ENCODE measurements at places on chromosomes 2 and 18. TPM values are rescaled to one million over a fixed set of nuclear protein-coding genes. Genes with fewer than 3 reads are reported as not detected.
A peak's percentile ranks its signal among the peaks of the same experiment; 100 is the strongest.

DNA sequence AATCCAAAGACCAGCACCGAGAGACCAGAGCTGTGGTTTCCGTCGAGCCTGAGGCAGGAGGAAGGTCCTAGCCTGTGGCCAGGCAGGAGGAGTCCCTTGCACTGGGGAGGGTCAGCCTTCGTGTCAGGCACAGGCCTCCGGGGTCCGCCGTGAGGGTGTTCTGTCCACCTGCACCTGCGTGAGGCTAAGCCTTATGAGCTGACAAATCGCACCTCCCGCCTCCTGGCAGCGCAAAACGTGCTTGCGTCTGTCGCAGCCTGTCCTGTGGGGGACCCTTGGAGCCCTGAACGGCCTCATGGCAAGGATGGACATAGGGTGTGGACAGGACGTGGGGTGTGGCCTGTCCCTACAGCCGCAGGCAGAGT is 73.3 kb downstream of the KCNG2 start:
- no peaks in the 10 kb centered on the region for H3K4me1 ChIP-seq
- DNase-seq = peak; percentile 7
- H3K27me3 ChIP-seq = no peaks in the 10 kb centered on the region
- H3K36me3 ChIP-seq = no peaks in the 10 kb centered on the region

CRYGC gene
- not detected for total RNA-seq

GRCh38 chr2:189137519-189137918 is 42.0 kb downstream of the COL5A2 start:
- H3K27me3 ChIP-seq = no peaks in the 10 kb centered on the region
- DNase-seq = no peak
- H3K4me3 ChIP-seq = no peak overlapping the region

DNA sequence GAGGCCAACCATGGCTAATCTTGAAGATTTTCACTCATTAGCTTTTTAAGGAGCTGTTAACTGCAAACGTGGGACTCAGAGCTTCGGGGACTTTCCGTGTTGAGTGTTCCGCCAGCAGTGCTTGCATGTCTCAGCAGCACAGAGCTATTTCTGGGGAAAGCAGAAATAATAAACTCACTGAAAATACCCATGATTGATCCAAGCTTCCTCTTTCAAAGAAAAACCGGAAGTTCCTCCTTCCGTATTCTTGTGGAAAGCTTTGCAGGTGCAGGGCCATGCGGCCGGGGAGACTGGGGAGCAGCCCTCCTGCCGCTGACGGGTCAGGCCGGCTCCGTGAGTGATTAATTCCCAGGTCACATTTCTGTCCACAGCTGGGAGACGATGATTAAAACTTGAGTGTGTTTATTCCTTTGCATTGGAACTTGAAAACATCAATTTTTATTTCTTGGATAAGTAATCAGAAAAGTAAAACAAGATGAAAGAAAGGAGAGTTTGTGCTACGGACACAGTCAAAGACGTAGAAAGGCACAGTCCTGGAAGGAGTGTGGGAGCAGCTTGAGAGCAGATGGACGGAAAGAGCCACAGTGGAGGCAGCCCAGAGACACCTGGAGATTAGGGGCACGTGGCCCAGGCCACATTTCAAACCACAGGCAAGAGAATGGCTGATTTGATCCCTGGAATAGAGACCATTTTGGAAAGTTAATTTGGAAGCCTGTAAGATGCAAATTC is 54.2 kb upstream of the CTDP1 start:
- no peaks in the 10 kb centered on the region for H3K4me1 ChIP-seq
- H3K4me3 ChIP-seq = no peak overlapping the region
- DNase-seq = no peak
- H3K27ac ChIP-seq = no peak overlapping the region
- H3K36me3 ChIP-seq = no peaks in the 10 kb centered on the region

TTC31 gene
- total RNA-seq = 42.3 TPM

- H3K27ac ChIP-seq = no peak overlapping the region
- no peaks in the 10 kb centered on the region for H3K27me3 ChIP-seq
- peaks cover 51% of the 10 kb centered on the region for H3K36me3 ChIP-seq
Observed at GRCh38 chr2:199929262-199929661, 18.2 kb downstream of the C2orf69 start.

R3HDM1 gene
- total RNA-seq = 37.3 TPM

VIT gene
- total RNA-seq = not detected

- no peaks in the 10 kb centered on the region for H3K27me3 ChIP-seq
- H3K27ac ChIP-seq = no peak overlapping the region
- no peak overlapping the region for H3K4me3 ChIP-seq
- DNase-seq = no peak
- H3K4me1 ChIP-seq = no peaks in the 10 kb centered on the region
Observed at GRCh38 chr2:54859416-54859815, 136.0 kb downstream of the EML6 start.

DNA sequence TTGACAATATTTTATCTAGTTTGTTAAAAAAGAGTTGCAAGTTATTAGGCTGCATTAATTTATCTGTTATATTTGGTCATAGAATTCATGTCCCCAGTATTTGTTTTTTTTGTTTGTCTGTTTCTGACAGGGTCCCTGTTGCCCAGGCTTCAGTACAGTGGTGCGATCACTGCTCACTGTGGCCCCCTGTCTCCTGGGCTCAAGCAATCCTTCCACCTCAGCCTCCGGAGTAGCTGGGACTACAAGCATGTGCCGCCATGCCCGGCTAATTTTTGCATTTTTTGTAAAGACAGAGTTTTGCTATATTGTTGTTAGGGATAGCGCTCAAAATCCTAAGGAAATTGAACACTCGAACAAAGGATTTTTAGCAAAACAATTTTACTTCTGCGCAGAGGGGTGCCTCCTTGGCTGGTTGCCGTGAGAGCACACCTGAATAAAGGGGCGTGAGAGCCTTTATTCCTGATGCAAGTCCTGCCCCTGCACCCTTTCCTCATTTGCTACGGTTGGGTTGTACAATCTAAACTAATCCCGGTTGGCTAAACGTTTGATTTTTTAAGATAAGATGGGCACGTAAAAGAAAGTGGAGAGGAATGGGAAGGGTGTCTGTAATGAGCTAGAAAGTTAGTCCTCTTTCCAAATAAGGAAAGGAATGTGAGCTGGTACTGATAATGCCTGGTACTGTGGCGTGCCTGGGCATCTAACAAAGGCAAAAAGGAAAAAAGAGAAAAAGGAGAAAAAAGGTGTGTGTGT is 65.5 kb downstream of the COMMD1 start:
- H3K4me1 ChIP-seq = no peaks in the 10 kb centered on the region
- no peak overlapping the region for H3K4me3 ChIP-seq
- H3K27me3 ChIP-seq = no peaks in the 10 kb centered on the region
- no peak overlapping the region for H3K27ac ChIP-seq
- DNase-seq = no peak
- no peaks in the 10 kb centered on the region for H3K36me3 ChIP-seq

GRCh38 chr18:75554176-75554575 is 126.7 kb upstream of the SMIM21 start:
- H3K4me1 ChIP-seq = no peaks in the 10 kb centered on the region
- no peaks in the 10 kb centered on the region for H3K36me3 ChIP-seq
- H3K27ac ChIP-seq = no peak overlapping the region
- H3K27me3 ChIP-seq = peaks cover 3% of the 10 kb centered on the region

GRCh38 chr18:24315170-24315569 is 82.5 kb downstream of the OSBPL1A start:
- DNase-seq = no peak
- no peak overlapping the region for H3K27ac ChIP-seq
- no peaks in the 10 kb centered on the region for H3K27me3 ChIP-seq
- no peaks in the 10 kb centered on the region for H3K36me3 ChIP-seq
- no peak overlapping the region for H3K4me3 ChIP-seq
- H3K4me1 ChIP-seq = no peaks in the 10 kb centered on the region

DNA sequence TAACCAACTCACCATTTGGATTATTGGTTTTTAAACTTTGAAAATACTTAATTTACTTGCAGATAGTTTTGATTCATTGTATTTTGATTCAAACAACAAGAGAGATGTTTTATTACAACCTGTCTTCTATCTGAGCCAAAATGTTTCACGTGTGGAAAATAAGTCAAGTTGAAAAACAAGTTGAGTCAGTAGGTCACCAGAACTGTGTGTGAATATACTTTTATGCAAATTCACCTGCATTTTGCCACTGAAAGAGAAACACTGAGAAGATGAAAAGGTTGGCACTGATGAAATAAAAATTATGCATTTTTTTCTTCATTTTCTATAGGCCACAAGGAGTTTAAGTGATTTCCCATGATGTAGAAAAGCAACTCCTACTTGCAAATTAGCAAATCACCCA is 68.3 kb downstream of the ICOS start:
- no peak for DNase-seq
- peak overlapping the region; percentile 75 for H3K27ac ChIP-seq

DNA sequence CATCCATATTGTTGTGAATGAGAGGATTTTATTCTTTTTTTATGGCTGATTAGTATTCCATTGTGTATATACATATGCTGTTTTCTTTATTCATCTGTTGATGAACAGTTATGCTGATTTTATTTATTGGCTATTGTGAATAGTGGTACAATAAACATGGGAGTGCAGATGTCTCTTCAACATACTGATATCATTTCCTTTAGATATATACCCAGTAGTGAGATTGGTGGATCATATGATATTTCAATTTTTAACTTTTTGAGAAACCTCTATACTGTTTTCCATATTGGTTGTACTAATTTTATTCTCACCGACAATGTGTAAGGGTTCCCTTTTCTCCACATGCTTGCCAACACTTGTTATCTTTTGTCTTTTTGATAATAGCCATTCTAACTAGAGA is 144.5 kb downstream of the ADCYAP1 start:
- H3K4me3 ChIP-seq = no peak overlapping the region
- no peak for DNase-seq
- no peak overlapping the region for H3K27ac ChIP-seq
- no peaks in the 10 kb centered on the region for H3K27me3 ChIP-seq

DNA sequence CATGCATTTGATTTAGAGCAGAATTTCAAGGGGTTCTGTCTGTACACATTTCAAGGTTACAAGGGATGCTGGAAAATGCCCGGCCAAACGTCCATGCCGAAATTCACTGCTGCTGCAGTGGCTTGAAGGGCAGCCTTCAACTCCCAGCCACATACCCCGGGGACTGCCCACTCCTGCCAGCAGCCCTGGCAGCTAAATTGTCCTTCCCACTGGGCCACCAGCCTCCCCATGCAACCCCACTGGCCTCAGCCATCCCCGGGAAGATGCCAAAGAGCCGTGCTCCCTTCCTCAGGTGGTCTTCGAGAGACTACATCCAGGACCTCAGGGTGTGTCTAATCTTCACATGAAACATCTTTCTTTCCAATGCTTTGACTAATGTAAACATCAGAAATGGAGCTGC is 478.7 kb upstream of the MYT1L start:
- H3K36me3 ChIP-seq = no peaks in the 10 kb centered on the region
- DNase-seq = no peak
- no peaks in the 10 kb centered on the region for H3K4me1 ChIP-seq
- H3K4me3 ChIP-seq = no peak overlapping the region
- no peak overlapping the region for H3K27ac ChIP-seq

- DNase-seq = no peak
- H3K27ac ChIP-seq = no peak overlapping the region
- H3K4me3 ChIP-seq = no peak overlapping the region
- no peaks in the 10 kb centered on the region for H3K36me3 ChIP-seq
Observed at GRCh38 chr18:26460449-26461091, 87.8 kb downstream of the KCTD1 start.

LOXL3 gene
- 0.70 TPM for total RNA-seq

DNA sequence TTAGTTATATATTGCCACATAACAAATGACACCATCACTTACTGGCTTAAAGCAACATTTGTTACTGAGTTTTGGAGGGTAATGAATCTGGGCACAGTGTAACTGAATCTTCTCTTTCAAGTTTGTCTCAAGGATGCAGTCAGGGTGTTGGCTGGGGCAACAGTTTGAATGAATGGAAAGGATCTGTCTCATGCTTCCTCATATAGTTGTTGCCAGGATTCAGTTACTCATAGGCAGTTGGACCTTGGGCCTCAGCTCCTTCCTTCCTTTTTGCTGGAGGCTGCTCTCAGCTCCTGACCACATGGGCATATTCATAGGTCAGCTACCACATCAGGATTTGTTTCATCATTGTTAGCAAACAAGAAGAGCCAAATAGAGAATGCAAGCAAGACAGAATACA is 466.1 kb upstream of the MC4R start:
- H3K36me3 ChIP-seq = no peaks in the 10 kb centered on the region
- no peak for DNase-seq
- no peaks in the 10 kb centered on the region for H3K4me1 ChIP-seq
- H3K27me3 ChIP-seq = no peaks in the 10 kb centered on the region
- no peak overlapping the region for H3K4me3 ChIP-seq
- no peak overlapping the region for H3K27ac ChIP-seq

DNA sequence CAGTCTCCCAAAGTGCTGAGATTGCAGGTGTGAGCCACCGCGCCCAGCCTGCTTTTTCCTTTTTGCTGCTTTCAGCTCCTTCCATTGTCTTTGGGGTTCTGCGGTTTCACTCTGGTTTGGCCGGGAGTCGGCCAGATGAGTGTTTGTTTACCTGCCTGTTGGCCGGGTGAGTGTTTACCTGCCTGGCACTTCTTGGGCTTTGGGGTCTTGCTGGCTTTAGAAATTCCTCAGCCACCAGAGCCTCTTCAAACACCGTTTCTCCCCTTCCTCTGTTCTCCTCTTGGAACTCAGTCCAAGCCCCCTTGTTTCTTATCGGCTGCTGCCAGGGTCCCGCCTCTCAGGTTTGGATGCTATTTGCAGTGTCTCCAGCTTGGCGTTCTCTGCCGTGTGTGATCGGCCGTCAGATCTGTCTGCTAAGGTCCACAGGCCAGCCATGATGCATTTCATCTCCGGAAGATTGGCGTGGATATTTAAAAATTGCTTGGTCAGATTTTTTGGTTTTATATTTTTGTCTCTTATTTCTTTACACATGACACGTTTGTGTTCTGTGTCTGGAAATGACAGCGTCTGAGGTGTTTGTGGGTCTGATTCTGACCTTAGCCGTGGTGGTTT is 14.2 kb upstream of the GAL3ST2 start:
- peak; percentile 49 for DNase-seq
- peaks cover 55% of the 10 kb centered on the region for H3K4me1 ChIP-seq
- H3K36me3 ChIP-seq = peaks cover 21% of the 10 kb centered on the region
- H3K4me3 ChIP-seq = peak overlapping the region; percentile 45

DNA sequence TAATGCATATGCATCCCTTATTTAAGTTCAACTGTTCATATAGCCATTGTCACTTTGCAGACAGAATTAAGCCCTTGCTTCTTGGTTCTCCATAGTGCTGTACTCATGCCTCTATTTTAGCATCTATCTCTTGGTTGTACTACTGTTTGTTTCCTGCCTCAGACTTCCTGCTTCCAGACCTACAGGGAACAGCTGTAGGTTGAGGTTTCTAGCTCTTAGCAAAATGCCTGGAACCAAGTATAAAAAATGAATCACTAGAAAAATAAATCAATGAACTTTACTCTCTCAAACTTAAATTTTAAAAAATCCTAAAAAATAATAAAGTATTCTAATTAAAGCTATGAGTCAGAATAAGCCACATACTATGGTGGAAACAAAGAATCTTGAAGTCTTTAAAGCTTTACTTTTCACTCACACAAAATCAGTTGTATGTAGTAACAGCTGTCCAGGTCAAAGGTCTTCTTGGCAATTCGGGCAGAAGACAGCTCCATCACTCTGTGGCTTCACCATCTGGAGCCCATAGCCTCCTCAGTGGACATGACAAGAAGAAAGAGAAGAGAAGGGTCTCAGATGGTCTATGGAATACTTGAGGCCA is 1228.1 kb upstream of the GYPC start:
- no peak for DNase-seq
- no peaks in the 10 kb centered on the region for H3K4me1 ChIP-seq
- H3K4me3 ChIP-seq = no peak overlapping the region
- H3K36me3 ChIP-seq = no peaks in the 10 kb centered on the region
